Prostate gland (tissue), 2 donors: ENCODE measurements at places on chromosomes 4 and X. TPM values are rescaled to one million over a fixed set of nuclear protein-coding genes. Genes with fewer than 3 reads are reported as not detected.

- H3K4me1 ChIP-seq: no peaks in the 10 kb centered on the region
- H3K36me3 ChIP-seq: no peaks in the 10 kb centered on the region
- H3K4me3 ChIP-seq: no peak overlapping the region
- H3K27me3 ChIP-seq: no peaks in the 10 kb centered on the region
Measured at GRCh38 chr4:151940926-151941617, 180.3 kb upstream of the GATB start.

- DNase-seq: peak; percentile 61
- H3K4me3 ChIP-seq: no peak overlapping the region
- H3K4me1 ChIP-seq: no peaks in the 10 kb centered on the region
- no peak overlapping the region for H3K27ac ChIP-seq
- no peaks in the 10 kb centered on the region for H3K27me3 ChIP-seq
- no peaks in the 10 kb centered on the region for H3K36me3 ChIP-seq
Measured at GRCh38 chr4:5998333-5998936, 19.8 kb downstream of the C4orf50 start.

The MGAT4D gene
- total RNA-seq: not detected

DNA sequence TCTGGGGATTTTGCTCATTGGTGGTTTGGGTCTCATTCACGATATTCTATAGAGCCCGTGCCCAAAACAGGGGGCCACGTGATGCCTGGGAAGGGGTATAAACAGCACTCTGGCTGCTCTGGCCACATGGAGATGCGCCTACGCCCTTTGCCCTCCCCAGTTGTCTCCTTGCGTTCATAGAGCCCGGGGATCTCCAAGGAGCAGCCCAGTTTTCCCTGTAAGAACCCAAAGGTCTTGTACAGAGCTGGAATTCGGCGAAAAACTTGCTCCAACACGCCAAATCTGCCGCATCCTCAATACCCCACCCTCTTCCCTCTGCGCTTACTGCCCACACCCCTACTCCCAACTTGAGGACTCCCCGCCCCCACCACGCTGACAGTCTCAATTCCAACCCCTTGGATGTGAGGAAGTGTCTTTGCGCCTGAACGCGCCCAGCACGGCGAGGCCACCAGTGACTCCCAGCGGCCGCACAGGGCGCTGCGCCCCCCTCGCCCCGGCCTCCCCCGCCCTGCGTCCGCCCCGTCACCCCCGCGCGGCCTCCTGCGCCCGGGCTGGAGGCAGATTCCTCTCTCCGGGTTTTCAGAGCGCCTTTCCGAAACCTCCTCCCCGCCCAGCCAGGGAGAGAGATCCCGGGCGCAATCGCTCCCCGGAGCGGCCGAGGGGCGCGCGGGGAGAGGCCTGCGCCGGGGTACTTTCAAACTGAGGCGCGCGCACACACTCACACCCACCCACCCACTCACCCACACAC is at the start of gene NHS:
TSS of gene NHS (plus strand) at position 582 of the 748 bp plus-strand sequence. CDS start 558 bp downstream, outside the sequence.
- peak within 1 kb of the TSS; percentile 58 for H3K27ac ChIP-seq
- H3K36me3 ChIP-seq: no peaks in the 10 kb centered on the region
- H3K4me3 ChIP-seq: peak within 1 kb of the TSS; percentile 44
- H3K27me3 ChIP-seq: no peaks in the 10 kb centered on the region
- DNase-seq: peak; percentile 50

DNA sequence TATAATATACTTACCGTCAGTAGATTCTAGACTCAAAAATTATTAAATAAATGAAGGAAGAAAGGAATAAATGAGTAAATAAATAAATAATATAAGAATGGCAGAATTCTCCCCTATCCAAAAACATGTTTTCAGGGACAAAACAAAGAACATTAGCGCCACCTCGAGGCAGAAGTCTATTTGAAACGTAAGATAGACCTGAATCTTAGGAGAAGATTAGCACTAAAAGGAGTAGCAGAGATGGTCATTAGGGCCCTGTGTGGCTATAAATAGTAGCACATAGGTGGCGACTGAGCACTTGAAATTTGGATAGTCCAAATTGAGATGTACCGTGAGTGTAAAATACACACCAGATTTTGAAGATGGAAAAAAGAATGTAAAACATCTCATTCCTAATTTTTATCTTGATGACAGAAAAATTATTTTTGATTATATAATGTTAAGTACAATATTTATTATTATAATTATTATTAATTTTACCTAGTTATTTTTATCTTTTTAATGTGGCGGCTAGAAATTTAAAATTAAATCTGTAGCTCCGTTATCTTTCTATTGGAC is 24.3 kb upstream of the SRD5A3 start:
- H3K4me3 ChIP-seq: no peak overlapping the region
- no peaks in the 10 kb centered on the region for H3K27me3 ChIP-seq
- H3K36me3 ChIP-seq: no peaks in the 10 kb centered on the region
- peak; percentile 70 for DNase-seq
- H3K4me1 ChIP-seq: no peaks in the 10 kb centered on the region

- no peaks in the 10 kb centered on the region for H3K4me1 ChIP-seq
- no peaks in the 10 kb centered on the region for H3K36me3 ChIP-seq
- no peak overlapping the region for H3K27ac ChIP-seq
- H3K27me3 ChIP-seq: no peaks in the 10 kb centered on the region
- no peak for DNase-seq
- no peak overlapping the region for H3K4me3 ChIP-seq
Measured at GRCh38 chr4:139628184-139629012, 37.2 kb upstream of the MGST2 start.

GRCh38 chr4:4780729-4781244 is 78.7 kb upstream of the MSX1 start:
- H3K4me3 ChIP-seq: no peak overlapping the region
- H3K4me1 ChIP-seq: no peaks in the 10 kb centered on the region
- no peaks in the 10 kb centered on the region for H3K36me3 ChIP-seq
- no peak for DNase-seq
- no peak overlapping the region for H3K27ac ChIP-seq
- no peaks in the 10 kb centered on the region for H3K27me3 ChIP-seq

DNA sequence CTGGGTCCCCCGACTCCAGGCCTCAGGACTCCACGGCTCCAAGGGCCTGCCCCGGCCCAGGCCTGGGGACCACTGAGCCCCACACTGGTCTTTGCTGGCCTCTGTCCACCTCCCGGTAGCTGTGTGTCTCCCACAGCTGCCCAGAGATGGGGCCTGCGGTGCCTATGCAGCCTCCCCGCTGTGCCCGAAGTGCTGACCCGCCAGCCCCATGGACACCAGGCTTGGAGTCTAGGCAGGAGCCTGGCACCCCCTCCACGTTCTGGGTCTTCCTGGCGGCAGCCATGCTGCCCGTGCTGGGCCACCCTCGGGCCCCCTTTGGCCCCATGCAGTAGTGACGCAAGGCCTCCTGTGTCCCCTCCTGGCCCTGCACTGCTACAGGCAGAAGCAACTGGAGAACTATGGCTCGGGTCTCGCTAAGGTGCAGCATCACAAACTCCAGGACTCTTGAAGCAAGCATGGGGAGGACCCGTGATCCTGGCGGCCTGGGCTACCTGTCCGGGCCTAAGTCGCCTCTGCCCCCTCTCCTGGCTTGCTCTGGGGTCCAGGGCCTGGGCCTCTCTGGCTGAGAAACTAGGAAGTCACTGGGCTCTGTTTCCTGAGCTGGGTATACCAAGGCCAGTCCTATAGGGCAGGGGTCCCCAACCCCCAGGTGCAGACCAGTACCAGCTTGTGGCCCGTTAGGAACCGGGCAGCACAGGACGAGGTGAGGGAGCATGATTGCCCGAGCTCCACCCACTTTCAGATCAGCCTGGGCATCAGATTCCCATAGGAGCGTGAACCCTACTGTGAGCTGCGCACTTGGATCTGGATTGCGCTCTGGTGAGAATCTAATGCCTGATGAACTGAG is 917 bp downstream of the MYL5 start:
- no peaks in the 10 kb centered on the region for H3K27me3 ChIP-seq
- no peaks in the 10 kb centered on the region for H3K36me3 ChIP-seq
- peaks cover 20% of the 10 kb centered on the region for H3K4me1 ChIP-seq
- H3K4me3 ChIP-seq: peak overlapping the region; percentile 99
- peak overlapping the region; percentile 94 for H3K27ac ChIP-seq

The EPGN gene
- not detected for total RNA-seq

GRCh38 chr4:11805842-11806241 is 377.1 kb upstream of the HS3ST1 start:
- no peak overlapping the region for H3K27ac ChIP-seq
- no peaks in the 10 kb centered on the region for H3K4me1 ChIP-seq
- H3K36me3 ChIP-seq: no peaks in the 10 kb centered on the region
- H3K27me3 ChIP-seq: no peaks in the 10 kb centered on the region
- no peak overlapping the region for H3K4me3 ChIP-seq
- DNase-seq: peak; percentile 9

The ESX1 gene
- 31.9 TPM for total RNA-seq

GRCh38 chr4:71816676-71817303 is 32.9 kb upstream of the GC start:
- no peaks in the 10 kb centered on the region for H3K27me3 ChIP-seq
- DNase-seq: no peak
- no peaks in the 10 kb centered on the region for H3K4me1 ChIP-seq
- H3K27ac ChIP-seq: no peak overlapping the region
- no peaks in the 10 kb centered on the region for H3K36me3 ChIP-seq

The TFDP3 gene
- 2.9 TPM for total RNA-seq

- DNase-seq: no peak
- no peak overlapping the region for H3K27ac ChIP-seq
- H3K4me3 ChIP-seq: no peak overlapping the region
- H3K4me1 ChIP-seq: no peaks in the 10 kb centered on the region
- no peaks in the 10 kb centered on the region for H3K27me3 ChIP-seq
Measured at GRCh38 chr4:772776-773175, 53.2 kb downstream of the CPLX1 start.

DNA sequence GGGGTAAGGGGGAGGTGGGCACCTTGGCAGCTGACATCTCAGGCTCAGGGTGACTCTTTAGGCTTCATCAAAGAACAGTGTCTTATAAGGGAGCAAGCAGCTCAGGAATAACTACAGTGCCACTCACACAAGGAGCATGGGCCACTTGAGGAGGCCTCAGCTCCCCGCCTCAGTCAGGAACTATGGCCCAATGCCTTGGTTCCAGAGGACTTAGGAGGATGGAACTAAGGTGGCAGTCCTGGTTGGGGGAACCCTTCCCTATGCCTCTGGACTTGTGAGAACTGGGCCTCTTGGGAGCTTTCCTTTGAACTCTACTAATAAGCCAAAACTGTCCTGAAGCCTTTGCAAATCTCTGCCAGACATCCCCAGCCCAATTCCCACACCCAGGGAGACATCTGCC is 160.6 kb downstream of the EFNB1 start:
- H3K4me3 ChIP-seq: no peak overlapping the region
- no peaks in the 10 kb centered on the region for H3K36me3 ChIP-seq
- H3K4me1 ChIP-seq: no peaks in the 10 kb centered on the region
- no peak for DNase-seq

- H3K36me3 ChIP-seq: no peaks in the 10 kb centered on the region
- H3K4me3 ChIP-seq: no peak overlapping the region
- H3K4me1 ChIP-seq: no peaks in the 10 kb centered on the region
- H3K27ac ChIP-seq: peak overlapping the region; percentile 59
- no peak for DNase-seq
Measured at GRCh38 chr4:151673908-151674520, 86.8 kb downstream of the GATB start.

DNA sequence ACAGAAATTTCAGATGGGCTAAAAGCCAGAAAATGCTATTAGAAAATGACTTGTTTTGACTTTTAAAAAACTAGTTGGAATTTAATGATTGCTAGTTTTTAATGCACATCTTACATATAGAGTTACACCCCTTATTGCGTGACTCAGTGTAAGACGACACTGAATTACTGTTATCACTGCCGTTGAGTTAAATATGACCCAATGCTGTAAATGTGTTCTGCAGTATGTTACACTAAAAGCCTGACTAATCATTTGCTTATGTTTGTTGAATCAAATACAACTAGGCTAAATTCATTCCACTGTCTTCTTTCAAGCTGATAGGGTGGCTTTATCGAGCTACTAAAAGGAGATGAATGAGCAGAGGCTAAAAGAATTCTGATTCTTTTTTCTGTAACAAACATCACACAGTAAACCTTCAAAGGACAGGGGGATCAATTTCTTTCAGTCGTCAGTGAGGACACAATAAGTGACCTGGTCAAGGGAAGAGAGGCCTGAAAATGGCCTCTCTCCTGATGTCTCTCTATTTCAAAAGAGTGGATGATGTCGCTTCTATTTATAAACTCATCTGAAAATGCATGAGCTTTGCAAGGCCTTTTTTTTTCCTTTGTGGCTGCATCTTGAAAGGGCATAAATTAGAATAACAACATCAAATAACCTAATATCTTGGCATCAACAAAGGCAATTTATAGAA is 142.2 kb upstream of the KCNIP4 start:
- no peaks in the 10 kb centered on the region for H3K27me3 ChIP-seq
- no peak overlapping the region for H3K4me3 ChIP-seq
- H3K36me3 ChIP-seq: no peaks in the 10 kb centered on the region
- H3K27ac ChIP-seq: no peak overlapping the region

DNA sequence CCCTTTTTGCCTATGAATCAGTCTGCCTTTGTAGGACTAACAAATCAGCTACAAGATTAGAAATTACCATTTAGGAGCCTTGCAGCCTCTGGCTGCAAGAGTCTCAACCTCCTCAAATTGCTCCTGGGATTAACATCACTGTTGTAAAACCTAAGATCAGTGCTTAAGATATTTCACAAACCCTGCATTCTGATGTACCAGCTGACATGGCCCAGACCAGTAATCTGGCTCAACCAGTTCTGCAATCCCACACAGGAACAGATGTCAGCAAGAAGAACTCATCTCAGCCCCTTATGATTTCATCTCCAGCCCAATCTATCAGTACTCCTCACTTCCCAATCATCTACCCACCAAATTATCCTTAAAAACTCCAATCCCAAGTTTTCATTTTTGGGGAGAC is 32.5 kb upstream of the AADAT start:
- H3K36me3 ChIP-seq: no peaks in the 10 kb centered on the region
- H3K4me3 ChIP-seq: no peak overlapping the region
- H3K4me1 ChIP-seq: no peaks in the 10 kb centered on the region
- no peaks in the 10 kb centered on the region for H3K27me3 ChIP-seq

The CENPE gene
- 0.87 TPM for total RNA-seq

- no peaks in the 10 kb centered on the region for H3K4me1 ChIP-seq
- no peaks in the 10 kb centered on the region for H3K27me3 ChIP-seq
- H3K36me3 ChIP-seq: no peaks in the 10 kb centered on the region
Measured at GRCh38 chrX:40145923-40146261, 48.1 kb upstream of the BCOR start.

DNA sequence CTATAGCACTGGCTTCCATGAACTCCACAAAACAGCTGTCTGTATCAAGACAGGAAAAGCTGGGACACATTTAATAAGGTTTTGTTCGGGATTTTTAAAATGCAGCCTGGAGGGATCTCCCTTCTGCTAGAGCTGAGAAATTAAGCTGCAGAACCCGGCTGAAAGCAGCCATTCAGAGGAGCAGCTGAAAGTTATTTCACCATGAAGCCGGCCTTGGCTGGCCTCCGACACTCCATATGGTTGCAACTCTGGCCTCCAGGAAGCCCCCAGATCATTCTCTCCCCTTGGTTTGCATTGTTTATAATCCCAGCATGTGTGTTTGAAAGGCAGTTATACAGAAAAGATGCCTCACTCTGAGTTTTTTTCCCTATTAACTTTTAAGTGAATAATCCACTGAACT is 239.4 kb downstream of the SPATA18 start:
- no peaks in the 10 kb centered on the region for H3K4me1 ChIP-seq
- no peak overlapping the region for H3K4me3 ChIP-seq

DNA sequence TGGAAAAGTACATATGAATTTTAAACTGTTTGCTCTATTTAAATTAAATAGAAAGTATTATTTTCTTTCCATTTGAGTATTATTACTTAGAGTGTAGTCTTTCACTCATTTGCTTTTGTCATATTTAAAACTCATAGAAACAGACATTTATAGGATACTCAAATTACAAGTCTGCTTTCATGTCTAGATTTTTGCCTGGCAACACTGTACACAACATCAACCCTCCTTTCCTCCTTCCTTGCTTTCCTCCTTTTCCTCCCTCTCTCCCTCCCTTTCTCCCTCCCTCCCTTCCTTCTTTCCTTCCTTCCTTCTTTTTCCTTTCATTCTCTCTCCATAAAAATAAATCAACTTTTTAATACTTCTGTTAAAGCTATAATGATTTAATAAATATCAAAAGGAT is 2361.2 kb downstream of the ARAP2 start:
- H3K27me3 ChIP-seq: no peaks in the 10 kb centered on the region
- DNase-seq: no peak
- H3K27ac ChIP-seq: no peak overlapping the region

The RNF128 gene
- total RNA-seq: 10.5 TPM
